ENCODE measurements at places on chromosomes 6 and 20.

DNA sequence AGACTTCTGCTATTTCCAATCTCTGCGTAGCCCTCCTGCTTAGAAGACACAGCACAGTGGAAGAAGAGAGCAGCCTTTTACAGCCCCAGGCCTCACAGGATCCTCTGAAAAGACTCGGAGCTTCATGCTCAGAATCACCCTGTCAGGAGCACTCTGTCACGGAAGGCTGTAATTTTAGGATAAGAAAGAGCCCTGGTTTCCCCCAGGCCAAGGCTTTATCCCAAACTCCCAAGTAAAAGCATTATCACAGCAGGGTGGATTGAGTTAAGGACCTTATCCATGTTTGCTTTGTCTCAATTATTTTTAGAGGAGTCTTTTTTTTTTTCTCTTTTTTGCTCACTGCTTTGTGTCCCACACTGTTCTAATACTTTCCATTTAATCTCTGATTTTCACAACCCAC lies 39.2 kb downstream of the ANKS1A start:
- no peak for DNase-seq

GRCh38 chr20:39822667-39823066 lies 860.5 kb downstream of the DHX35 start:
- no peak for DNase-seq

GRCh38 chr6:22526736-22527135 lies 42.6 kb upstream of the HDGFL1 start:
- no peak for DNase-seq

DNA sequence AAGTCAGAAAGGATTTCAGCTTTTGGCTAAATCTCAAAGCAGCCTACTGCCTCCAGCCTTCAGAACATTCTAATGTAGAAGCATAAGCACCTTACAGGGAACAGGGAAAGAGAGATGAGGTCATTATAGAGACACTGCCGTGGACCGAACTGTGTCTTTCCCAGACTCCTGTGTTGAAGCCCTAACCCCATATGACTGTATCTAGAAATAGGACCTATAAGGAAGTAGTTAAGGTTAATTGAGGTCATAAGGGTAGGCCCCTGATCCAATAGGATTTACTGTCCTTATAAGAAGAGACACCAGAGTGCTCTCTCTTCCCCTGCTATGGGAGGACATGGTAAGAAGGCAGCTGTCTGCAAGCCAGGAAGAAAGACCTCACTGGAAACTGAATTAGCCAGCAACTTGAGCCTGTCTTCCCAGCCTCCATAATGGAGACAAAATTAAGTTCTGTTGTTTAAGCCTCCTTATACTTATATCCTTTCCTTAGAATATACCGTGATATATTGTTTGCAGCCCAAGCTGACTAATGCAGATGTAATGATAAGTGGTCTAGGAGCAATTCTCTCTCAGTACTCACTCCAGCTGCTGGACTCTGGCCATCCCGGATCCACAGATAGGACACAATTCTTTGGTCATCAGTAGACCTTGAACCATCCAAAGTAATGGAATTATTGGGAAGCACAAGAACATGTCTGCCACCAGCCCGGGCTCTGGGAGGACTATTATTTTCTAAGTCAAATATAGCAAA lies 71.4 kb downstream of the ALDH5A1 start:
- no peak for DNase-seq

DNA sequence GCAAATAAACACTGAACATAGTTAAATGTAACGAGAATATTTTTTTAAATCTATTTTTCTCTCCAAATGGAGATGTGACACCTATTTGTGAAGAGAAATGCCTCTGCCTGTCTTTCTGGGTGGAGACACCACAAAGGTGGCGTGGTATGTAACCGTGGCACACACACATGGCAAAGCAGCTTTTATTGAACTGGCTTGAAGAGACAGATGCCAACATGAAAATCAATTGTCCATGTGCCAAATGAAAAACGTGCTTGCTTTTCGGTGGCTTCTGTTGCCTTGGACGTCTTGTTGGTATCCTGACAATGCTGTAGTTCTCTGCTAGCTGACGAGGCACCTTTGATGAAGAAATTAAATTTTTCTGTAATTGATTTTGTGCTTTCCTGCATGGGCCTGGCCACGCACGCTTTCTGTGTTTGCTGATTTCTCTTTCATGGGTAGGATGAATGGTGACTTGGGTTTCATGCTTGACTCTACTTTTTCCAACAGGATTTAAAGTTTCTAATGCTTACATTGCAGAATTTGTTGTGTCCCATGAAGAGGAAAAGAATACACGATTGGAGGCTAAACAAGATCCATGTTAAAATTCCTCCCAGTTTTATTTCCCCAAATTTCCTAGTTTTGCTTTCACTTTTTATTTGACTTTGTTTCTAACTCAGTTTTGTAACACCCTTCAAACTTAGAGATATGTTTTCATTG lies 202.6 kb downstream of the TMEM242 start:
- DNase-seq, result no peak

- no peak for DNase-seq
Observed at GRCh38 chr20:22667198-22667597, 82.8 kb upstream of the FOXA2 start.

GRCh38 chr20:2485661-2486060 lies 15.1 kb upstream of the SNRPB start:
- no peak for DNase-seq

GRCh38 chr20:37066168-37066567 lies 29.6 kb downstream of the RBL1 start:
- no peak for DNase-seq

GRCh38 chr6:142478117-142478516 lies 176.3 kb downstream of the ADGRG6 start:
- no peak for DNase-seq

GRCh38 chr6:101439790-101440189 lies 46.3 kb downstream of the GRIK2 start:
- no peak for DNase-seq

GRCh38 chr6:118719351-118720124 lies 68.1 kb upstream of the CEP85L start:
- DNase-seq, result peak; percentile 12

DNA sequence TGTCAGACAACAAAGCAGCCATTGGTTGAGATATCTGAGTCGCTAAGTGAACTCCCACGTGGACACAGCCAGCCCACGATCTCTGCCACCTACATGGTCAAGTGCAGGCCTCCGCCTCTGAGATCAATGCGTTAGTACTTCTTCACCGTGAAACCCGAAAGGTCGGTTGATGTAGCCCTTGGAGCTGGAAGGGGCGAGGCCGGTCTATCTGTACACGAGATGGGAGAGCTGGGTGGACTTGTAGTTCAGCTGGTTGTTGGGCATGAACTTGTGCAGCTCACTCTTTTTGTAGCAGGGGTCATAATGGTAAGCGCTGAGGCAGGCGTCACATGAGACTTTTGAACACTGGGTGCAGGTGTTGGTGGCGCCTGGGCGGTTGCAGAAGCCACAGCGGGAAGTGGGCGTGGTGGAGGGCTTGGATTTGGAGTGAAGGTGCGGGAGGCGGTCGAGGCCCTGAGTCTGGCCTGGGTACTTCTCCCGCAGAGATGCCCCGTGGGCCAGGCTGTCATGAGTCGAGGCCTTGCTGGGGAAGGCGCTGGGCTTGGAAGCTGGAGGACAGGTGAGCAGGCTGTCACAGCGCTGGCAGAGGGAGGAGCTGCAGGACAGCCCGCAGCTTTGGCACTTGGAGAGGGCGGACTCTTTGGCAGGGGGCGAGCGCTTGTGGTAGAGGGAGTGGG lies 9.8 kb downstream of the SPATA2 start:
- no peak for DNase-seq

GRCh38 chr6:144931172-144932035 lies 646.3 kb downstream of the UTRN start:
- DNase-seq, result no peak

DNA sequence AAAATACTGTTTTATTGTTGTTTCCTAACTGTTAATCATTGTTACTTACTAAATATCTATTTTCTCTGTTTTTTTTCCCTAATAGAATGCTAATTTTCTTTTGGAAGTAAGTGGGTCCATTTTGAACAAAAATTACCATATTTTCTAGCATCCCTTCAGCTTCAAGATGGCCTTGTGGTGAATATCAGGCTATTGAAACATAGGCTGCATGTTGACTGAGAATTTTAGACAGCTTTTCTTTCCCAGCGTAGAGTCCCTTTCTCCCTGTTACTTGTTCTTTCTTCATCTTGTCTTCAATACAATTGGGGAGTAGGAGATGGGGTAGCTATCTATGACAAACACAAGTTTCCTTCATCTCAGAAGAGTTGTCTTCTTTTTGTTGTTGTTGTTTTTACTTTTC lies 397.0 kb downstream of the DOK5 start:
- no peak for DNase-seq

DNA sequence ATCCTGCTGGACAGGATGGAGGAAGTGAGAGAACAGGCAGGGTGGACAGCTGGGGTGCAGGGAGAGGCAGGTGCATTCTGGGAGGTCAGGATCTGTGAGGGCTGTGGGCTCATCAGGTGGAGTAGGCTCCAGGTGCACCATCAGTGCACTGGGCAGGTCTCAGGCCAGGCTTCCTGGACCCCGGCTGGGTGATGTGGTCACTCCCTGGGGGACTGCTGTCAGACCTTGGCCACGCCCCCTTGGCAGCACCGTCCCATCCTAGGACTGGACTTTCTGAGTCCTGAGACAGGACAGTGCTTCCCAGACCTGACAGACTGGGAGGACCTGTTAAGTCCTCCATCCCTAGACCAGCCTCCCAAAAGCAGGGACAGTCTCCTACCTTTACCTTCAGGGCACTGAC lies 626.7 kb upstream of the DEFB115 start:
- DNase-seq, result no peak

DNA sequence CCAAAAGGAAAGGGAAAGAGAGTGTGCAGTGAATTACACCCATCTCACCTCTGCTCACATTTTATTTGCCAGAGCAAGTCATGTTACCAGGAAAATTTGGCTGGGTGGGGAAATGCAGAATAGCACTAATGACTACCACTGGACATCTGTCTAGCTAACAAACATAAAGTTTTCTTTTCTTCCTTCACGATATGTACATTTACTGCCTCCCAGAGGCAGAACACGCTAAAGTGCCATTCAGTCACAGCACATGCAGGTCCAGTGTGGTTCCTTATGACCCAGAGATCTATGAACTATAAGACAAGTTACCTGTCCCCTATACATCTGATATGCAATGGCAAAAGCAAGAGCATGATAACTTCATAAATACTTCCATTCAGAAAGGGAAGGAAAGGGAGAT lies 194.1 kb downstream of the OGFRL1 start:
- DNase-seq, result no peak

DNA sequence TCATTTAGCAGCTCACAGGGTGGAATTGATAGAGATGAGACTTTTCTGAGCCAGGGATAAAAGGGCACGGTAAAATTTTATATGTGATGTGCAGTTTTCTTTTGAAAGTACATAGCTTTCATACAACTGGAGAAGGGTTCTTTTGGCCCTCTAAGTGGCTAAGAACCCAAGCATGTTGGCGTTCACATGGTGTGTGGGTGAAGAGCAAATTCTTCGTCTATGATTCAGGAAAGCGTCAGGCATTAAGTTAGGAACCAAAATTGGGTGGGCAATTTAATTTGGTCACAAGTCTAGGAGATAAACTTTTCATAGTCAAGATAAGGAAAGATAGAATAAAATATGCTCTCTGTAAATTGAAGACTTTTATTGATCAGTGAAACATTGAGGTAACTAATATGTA lies 153.9 kb downstream of the UTRN start:
- DNase-seq, result no peak

DNA sequence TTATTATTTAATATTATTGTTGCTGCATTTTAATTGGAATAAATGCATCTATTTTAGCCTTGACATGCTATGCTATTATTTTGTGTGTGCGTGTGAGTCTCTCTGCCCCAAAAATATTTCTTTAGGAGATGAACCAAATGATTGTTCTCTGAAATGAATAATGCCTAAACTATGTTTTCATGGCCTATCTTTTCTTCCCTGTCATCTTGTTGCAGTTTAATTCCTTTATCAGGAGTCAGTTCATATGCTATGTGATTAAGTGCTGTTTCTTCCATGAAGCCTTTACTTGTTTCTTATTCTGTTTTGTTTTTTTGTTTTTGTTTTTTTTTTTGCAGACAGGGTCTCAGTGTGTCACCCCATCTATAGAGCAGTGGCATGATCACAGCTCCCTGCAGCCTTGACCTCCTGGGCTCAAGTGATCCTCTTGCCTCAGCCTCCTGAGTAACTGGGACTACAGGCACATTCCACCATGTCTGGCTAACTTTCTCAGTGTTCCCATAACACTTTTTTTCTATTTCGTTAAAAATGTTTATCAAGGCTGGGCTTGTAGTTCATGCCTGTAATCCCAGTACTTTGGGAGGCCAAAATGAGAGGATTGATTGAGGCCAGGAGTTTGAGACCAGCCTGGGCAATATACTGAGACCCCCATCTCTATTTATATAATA lies 25.7 kb downstream of the TPX2 start:
- no peak for DNase-seq

- DNase-seq, result no peak
Observed at GRCh38 chr6:79676785-79677736, 45.9 kb downstream of the SH3BGRL2 start.

DNA sequence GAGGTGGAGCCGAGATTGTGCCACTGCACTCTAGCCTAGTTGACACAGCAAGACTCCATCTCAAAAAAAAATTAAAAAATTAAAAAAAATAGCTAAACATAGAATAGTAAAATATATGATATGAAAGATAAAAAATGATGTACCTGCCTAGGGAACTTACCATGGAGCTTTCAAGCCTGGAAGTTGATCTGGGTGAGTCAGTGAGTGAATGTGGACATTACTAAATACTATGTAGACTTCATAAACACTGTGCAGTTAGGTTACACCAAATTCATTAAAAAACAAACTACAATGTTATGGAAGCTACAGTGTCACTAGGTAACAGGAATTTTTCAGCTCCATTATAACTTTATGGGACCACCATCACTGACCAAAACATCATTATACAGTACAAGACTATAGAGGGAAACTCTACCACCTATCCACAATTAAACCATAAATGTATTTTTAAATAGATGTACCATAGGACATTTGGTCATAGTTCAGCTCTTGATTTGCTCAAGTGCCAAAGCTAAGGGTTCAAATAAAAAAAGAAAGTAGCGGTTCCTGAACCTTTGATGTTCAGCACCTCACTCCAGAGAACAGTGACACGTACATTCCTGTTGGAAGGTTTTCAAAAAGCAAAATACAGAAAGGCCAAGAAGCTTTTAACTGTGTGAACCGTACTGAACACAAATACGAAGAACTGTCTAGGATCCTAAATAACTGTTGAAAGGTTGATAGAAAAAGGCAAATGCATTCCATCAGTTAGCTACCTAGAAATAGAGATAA lies 52.4 kb upstream of the SPDEF start:
- DNase-seq, result no peak

DNA sequence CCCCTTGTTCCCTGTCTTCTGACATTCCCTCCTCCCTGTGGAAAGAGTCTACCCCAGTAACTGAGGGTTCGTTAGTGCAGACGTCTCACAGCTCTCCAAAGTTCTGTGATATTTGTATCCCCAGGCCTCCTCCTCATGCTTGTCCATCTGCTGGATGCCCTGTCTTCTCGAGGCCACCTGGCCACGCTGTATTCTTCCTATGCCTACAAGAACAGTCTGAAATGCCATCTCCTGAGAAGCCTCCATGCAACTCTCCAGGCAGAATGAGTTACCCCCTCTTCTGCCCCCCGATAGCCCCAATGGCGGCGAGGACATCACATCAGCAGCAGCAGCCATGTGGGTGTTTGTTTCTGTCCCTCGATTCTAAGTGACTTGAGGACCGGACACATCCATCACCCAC lies 9.3 kb downstream of the ULBP2 start:
- DNase-seq, result no peak

All from activated naive CD4-positive, alpha-beta T cell (primary cell).